A549 (cell line): ENCODE measurements at places on chromosomes 7 and 10.

DNA sequence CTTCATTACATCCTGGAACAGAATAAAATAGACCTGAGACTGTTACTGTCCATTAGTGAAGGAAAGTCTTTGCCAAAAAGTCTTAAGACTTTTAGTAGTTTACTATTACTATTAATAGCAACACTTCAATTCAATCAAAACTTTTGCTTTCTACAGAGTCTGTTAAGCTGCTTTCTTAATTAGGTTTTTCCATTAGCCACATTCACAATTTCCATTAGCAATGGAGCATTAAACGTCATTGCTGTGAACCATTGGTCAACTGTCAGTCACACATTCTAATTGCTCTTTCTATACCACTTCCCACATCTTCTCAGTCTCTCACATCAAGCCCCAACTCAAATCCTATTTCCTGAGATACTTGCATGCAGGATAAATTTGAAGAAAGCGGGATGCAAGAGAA is 736.6 kb upstream of the SORCS1 start:
- no peak for DNase-seq

DNA sequence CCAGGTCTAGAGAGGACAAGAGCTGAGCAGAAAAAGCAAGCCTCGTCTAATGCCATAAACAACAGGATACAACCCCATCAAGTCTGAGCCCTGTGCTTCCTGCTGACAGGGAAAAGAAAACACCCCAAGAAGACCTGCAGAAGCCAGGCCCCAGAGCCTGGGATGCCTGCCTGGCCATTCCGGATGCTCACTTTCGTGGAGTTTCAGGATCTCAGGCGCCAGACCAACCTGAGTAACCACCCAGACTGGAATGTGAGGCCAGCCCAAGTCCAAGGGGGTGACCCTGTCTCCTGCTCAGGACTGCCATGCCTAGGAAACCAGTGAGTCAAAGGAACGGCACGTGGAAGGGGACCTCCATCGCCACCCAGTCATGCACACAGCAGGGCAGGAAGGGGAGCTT is 74.3 kb downstream of the PLXNA4 start:
- DNase-seq: no peak

GRCh38 chr10:127228195-127228787 is 31.9 kb upstream of the INSYN2A start:
- no peak for DNase-seq

GRCh38 chr7:135388616-135389015 is 121.3 kb downstream of the CNOT4 start:
- no peak for DNase-seq

DNA sequence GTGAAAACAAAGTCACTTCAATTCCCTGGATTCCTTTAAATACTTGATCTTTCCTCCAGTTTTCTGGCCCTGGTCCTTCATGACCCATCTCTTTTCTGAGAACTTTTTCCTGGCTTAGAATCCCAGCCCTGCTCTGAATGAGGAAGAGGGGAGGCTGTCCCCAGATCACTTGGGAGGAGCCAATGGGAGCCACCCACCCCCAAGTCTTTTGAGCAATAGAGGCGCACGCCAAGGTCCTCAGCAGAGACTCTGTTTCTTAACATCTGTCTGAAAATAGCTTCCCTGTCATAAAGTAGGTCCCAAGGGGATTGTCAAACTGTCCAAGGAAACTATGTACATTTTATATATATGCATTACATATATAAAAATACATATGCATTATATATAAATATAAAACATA is 126.8 kb downstream of the ADRA2A start:
- DNase-seq: no peak

GRCh38 chr10:86940677-86941076 is 16.7 kb downstream of the MMRN2 start:
- DNase-seq: no peak

DNA sequence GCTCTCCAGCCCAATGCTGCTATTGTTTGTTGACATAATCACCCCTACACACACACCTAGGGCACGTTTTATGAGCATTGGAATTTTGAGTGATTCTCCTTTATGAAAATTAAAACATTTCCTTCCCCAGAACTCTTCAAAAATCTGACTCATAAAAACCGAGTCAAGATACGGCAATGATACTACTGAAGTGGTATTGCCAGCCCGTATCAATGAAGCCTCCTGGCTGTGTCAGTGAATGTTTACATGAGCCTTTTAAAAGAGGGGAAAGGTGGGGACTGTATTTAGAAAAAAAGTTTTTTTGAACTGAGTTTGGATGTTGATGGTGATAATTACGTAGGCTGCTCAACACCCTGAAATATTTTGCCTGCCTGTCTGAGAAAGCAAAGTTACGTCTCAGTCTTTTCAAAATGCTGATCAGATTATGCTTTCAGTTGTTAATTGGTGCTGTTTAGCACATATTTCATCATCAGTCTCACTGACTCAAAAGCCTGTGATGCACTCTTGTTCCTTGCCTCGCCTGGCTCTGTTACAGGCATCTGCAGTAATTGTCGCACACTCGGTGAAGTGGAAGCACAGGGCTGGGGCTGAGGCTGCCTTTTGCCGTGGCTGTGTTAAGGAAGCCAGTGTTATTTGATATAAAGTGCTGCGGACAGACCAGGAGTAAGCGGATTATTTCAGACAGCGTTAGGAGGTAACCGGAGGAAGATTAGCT is 157.4 kb upstream of the TCF7L2 start:
- DNase-seq: no peak

- DNase-seq: no peak
These were observed 23.8 kb downstream of the CHST15 start for GRCh38 chr10:124069341-124070264.

- no peak for DNase-seq
These were observed 23.0 kb upstream of the UMAD1 start for GRCh38 chr7:7617550-7617949.

- no peak for DNase-seq
These were observed 65.7 kb downstream of the NHLRC2 start for GRCh38 chr10:113920114-113920513.

GRCh38 chr10:35887685-35888084 is 245.6 kb upstream of the FZD8 start:
- DNase-seq: no peak

DNA sequence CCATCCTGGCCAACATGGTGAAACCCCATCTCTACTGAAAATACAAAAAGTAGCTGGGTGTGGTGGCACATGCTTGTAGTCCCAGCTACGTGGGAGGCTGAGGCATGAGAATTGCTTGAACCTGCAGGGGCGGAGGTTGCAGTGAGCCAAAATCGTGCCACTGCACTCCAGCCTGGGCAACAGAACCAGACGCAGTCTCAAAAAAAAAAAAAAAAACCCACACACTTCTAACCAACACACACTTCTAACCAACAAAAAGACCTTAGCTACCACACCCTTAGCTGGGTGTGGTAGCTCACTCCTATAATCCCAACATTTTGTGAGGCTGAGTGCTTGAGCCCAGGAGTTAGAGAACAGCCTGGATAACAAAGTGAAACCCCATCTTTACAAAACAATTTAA is 33.9 kb upstream of the SPOCK2 start:
- DNase-seq: no peak

DNA sequence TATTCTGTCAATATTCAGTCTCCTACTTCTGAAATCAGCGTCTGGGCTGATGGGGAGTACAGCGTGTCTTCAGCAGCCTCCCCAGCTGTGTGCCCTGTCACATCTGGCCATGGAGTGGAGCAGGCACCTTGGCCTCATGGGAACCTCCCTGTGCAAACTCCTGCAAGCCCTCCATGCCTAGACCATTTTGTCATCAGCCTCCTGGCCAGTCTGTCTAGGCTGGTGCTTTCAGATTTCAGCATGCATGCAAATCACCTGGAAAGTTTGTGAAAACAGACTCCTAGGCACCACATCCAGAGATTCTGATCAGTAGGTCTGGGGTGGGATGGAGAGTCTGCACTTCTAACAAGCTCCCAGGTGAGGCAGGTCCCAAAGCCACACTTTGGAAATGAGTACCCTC is 26.2 kb upstream of the CCSER2 start:
- DNase-seq: no peak

GRCh38 chr10:17683541-17683940 is 39.6 kb downstream of the STAM start:
- DNase-seq: no peak

DNA sequence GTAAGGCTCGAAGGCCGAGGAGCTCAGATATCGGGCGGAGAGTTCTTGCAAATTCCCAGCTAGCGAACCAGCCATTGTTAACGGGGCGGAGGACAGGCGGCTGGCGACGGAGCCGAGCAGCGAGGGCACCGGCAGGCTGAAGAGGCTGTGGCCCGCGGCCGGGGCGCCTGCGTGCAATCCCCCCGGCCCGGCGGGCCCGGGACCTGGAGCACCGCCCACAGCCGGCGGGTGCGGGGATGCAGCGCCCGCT is 4.1 kb downstream of the VAX1 start:
- no peak for DNase-seq

DNA sequence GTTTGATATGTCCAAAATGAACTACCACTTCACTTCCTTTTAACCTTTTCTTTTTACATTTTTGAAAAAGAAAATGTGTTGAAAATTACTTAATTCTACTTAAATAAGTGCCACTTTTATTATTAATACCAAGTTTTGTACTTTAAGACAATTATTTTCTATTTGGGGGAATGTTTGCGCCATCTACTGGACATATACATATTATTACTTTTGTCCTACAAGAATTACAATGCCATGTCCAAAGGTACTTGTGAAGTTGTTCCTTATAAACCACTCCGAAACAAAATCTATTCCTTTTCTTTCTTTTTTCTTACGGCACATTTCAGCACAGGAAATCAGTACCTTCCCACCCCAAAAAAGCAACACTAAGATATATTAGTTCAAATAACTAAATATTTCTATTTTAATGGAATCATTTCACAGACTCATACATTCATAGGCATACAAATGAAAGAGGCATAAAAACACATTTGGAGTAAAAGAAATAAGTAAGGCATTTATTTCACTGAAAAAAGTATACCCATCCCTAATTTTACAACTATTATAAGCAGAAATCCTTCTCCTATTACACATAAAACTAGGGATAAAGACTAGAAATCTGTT is 169.9 kb downstream of the RNF133 start:
- DNase-seq: peak; percentile 7

DNA sequence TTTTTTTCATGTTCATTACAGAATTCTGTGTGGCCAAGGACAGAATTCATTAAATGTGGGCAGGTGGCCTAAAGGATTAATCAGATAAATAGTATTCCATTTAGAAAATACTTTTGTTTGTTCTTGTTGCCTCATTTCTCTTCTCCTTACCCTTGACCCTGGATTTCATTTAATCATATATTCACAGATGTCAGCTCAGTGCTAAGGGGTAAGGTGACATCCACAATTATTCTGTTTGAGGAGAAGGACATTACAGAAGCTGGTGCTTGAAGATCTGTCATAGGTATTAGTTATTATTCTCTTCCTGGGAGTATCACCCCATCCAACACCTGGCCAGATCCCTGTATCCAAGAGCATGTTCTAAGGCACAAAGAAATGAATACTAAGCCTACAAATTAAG is 961.1 kb downstream of the XPNPEP1 start:
- DNase-seq: no peak

- no peak for DNase-seq
These were observed 94.0 kb downstream of the TWIST1 start for GRCh38 chr7:19023477-19023876.

GRCh38 chr7:139570119-139570518 is 46.6 kb downstream of the CLEC2L start:
- no peak for DNase-seq

DNA sequence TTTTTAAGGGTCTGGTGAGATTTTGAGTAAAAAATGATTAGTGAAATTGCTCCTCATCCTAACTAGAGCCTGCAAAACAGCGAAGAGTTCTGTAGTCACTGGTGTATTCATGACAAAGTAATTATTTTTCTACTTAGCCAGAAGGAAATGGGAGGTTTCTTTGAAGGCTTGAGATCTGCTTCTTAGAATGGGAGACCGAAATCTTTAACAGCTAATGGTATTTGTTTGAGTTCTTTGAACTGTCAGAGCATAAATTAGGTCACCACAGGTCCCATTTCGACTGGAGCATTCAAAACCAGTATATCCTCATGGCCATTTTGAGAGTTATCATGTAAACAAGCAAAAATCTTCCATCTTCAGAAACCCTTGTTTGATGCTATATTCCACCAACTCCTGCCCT is 77.1 kb upstream of the NME8 start:
- DNase-seq: no peak

DNA sequence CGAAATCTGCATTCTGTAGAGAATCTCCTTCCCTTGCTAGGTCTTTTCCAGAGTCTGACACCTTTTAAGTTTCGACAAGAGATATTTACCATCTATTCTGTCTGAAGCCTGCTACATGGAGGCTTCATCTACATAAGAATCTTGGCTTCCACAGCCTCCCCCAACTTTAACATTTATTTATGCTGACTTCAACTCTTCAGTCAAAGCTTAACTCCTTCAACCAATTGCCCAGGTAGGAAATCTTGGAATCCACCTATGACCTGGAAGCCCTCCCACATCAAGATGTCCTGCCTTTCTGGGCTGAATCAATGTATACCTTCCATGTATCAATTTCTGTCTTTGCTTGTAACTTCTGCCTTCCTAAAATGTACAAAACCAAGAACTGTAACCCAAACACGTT is 54.7 kb downstream of the MINPP1 start:
- DNase-seq: no peak

- DNase-seq: no peak
These were observed 40.3 kb downstream of the DAGLB start for GRCh38 chr7:6407434-6407833.

- DNase-seq: no peak
These were observed 187.2 kb downstream of the FGFR2 start for GRCh38 chr10:121411004-121411403.

DNA sequence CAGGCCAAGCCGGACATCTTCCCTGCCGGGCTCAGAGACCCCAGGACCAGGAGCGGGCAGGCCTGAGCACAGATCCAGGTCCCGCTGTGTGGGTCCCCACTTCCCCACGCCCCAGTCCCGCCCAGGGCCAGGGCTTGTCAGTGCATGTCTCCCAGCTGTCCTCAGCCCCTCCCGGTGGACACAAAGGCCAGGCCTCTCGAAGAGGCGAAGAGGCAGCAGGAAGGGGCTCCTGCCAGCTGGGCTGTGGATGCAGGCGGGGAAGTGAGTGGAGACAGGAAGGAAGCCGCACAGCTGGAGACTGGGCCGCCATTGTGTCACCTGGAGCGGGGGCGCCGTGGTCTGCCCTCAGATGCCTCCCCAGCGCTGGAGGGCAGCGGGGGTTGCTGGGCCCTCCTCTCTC is 4.8 kb downstream of the GRIFIN start:
- no peak for DNase-seq

DNA sequence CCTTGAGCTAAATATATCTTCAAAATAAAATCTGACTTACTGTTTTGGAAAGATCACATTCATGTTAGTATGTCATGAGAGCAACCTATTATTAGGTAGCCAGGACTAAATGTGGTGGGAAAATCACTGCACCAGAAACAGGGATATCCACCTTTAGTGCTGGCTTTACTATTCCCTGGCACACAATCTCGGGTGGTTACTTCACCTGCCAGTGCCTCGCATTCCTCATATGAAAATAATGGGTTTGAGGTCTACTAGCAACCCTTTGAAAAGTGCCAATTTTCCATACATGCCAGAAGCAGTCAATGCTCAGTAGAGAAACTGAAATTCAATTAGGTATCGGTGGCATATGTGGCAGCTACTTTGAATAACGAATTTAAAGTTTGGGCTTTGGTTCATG is 36.8 kb downstream of the PTN start:
- no peak for DNase-seq

- no peak for DNase-seq
These were observed 5.6 kb upstream of the TBX20 start for GRCh38 chr7:35259523-35259908.

- DNase-seq: no peak
These were observed 237.4 kb upstream of the SEMA3D start for GRCh38 chr7:85424298-85424697.
